ENCODE measurements at places on chromosomes 12 and 14. TPM values are rescaled to one million over a fixed set of nuclear protein-coding genes. Genes with fewer than 3 reads are reported as not detected.

DNA sequence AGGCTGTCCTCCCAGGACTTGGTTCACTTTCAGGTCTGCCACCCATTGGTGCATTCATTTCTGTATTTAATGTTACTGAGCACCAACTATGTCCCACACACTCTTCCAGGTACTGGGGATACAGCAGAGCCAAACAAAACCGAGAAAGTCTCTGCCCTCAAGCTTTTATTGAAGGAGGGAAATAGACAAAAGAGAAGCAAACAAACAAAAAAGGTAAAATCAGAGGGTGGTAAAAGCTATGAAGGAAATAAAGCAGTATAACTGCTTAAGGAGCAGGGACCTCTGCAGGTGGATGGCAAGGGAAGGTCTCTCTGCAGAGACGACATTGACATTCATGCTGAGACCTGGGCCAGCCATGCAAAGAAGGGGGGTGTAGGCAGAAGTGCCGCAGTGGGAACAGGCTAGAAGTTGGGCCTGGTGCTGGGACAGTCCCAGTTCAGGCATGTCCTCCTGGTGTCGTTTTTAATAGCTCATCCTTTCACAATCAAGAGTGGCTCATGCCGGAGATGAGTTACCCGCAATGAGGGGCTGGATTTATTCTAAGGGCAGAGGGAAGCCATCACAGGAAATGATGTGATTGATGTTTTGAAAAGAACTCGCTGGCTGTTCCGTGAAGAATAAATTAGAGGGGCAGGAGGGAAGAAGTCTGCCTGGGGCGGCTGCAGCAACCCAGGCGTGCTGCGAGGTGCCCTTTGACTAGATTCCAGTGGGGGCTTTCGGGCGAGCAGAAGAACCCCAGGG is 72.8 kb downstream of the IRF2BPL start:
- no peaks in the 10 kb centered on the region for H3K36me3 ChIP-seq
- no peaks in the 10 kb centered on the region for H3K27me3 ChIP-seq
- peaks cover 30% of the 10 kb centered on the region for H3K4me1 ChIP-seq
- peak overlapping the region; percentile 67 for H3K4me3 ChIP-seq
- DNase-seq = peak; percentile 63
- peak overlapping the region; percentile 95 for H3K27ac ChIP-seq

GRCh38 chr12:112964067-112964670 is 14.2 kb upstream of the OAS2 start:
- H3K4me3 ChIP-seq = no peak overlapping the region
- peaks cover 78% of the 10 kb centered on the region for H3K36me3 ChIP-seq
- no peak for DNase-seq
- H3K4me1 ChIP-seq = no peaks in the 10 kb centered on the region
- no peaks in the 10 kb centered on the region for H3K27me3 ChIP-seq
- H3K27ac ChIP-seq = no peak overlapping the region

DNA sequence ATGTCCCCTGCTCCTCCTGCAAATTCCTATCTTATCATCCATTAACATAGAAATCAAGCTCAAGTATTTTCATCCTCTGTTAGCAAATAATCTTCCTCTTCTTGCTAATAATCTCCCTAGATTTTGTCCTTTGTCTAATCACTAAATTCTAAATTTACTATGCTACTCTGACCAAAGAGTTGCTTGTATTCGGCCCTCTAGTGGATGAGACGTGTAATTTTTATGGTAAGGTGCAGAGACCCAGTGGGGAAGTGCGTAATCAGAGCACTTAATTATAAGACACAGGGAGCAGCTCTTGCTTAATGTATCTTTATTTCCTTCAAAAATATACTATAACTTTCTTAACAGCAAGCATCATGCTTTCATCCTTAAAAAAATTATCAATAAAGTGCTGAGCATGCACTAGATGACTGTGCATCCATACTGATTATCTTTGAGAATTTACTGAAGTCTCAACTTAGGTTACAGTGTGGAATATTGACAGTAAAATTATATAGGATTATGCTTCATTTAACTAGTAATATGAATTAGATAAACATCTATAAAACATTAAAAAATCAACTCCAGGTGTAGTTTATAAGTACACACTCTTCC is 212.6 kb downstream of the SLC16A7 start:
- H3K36me3 ChIP-seq = no peaks in the 10 kb centered on the region
- H3K27me3 ChIP-seq = peaks cover 4% of the 10 kb centered on the region
- DNase-seq = peak; percentile 0
- no peak overlapping the region for H3K27ac ChIP-seq
- no peaks in the 10 kb centered on the region for H3K4me1 ChIP-seq

DNA sequence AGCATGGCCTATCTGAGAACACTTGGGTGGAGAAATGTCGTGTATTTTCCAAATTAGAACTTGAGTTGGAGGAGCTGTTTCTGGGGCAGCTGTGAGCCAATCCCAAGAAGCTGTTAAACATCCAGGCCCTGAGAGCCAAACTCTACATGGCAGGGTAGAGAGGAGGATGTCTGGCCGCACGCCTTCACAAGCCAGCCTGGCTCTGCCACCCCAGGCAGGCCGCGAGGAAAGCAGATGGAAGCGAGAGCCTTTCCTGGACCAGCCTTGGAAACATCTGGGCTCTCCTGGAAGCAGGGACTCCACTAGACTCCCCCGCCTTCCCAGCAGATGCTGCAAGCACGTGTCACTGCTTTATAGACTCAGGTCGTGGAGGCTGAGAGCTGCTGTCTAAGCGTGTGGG is 312.8 kb upstream of the FKBP4 start:
- H3K4me1 ChIP-seq = no peaks in the 10 kb centered on the region
- H3K36me3 ChIP-seq = no peaks in the 10 kb centered on the region
- no peak for DNase-seq
- no peaks in the 10 kb centered on the region for H3K27me3 ChIP-seq
- no peak overlapping the region for H3K4me3 ChIP-seq

- no peak overlapping the region for H3K4me3 ChIP-seq
- DNase-seq = no peak
- no peak overlapping the region for H3K27ac ChIP-seq
- no peaks in the 10 kb centered on the region for H3K27me3 ChIP-seq
- H3K4me1 ChIP-seq = no peaks in the 10 kb centered on the region
Observed at GRCh38 chr12:14825256-14825655, 11.3 kb upstream of the SMCO3 start.

DNA sequence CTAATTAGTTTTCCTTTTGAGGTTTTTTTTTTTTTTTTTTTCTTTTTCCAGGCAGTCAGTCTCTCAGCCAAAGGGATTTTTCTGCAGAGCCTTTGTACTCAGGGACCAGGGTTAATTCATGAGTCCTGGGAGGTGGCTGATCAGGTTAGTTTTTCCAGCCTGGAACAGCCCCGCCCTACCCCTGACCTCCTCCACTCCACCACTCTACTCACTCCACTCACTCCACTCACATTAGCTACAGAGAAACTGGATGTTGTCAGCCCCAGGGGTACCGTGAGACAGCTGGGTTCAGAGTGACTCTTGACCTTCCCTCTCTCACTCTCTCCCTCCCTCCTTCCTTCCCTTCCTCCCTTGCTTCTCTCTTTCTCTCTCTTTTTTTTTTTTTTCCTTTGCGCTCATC is 161.0 kb downstream of the CRADD start:
- no peaks in the 10 kb centered on the region for H3K36me3 ChIP-seq
- no peak overlapping the region for H3K4me3 ChIP-seq
- H3K27ac ChIP-seq = no peak overlapping the region
- no peaks in the 10 kb centered on the region for H3K4me1 ChIP-seq
- H3K27me3 ChIP-seq = no peaks in the 10 kb centered on the region

- peaks cover 83% of the 10 kb centered on the region for H3K36me3 ChIP-seq
- H3K4me3 ChIP-seq = no peak overlapping the region
- no peaks in the 10 kb centered on the region for H3K4me1 ChIP-seq
- no peaks in the 10 kb centered on the region for H3K27me3 ChIP-seq
Observed at GRCh38 chr14:68881396-68881795, 88.5 kb upstream of the ZFP36L1 start.

- H3K4me1 ChIP-seq = peaks cover 17% of the 10 kb centered on the region
- H3K4me3 ChIP-seq = peak within 1 kb of the TSS; percentile 39
- no peak within 1 kb of the TSS for H3K27ac ChIP-seq
Observed at GRCh38 chr14:30874120-30874998, at the start of gene COCH. COCH (plus strand) TSS chr14:30874559; CDS start chr14:30874939, 380 bp downstream.

- H3K27ac ChIP-seq = no peak overlapping the region
- no peaks in the 10 kb centered on the region for H3K4me1 ChIP-seq
- H3K27me3 ChIP-seq = no peaks in the 10 kb centered on the region
- peaks cover 4% of the 10 kb centered on the region for H3K36me3 ChIP-seq
Observed at GRCh38 chr14:23942587-23942986, 11.0 kb upstream of the DHRS4 start.

DNA sequence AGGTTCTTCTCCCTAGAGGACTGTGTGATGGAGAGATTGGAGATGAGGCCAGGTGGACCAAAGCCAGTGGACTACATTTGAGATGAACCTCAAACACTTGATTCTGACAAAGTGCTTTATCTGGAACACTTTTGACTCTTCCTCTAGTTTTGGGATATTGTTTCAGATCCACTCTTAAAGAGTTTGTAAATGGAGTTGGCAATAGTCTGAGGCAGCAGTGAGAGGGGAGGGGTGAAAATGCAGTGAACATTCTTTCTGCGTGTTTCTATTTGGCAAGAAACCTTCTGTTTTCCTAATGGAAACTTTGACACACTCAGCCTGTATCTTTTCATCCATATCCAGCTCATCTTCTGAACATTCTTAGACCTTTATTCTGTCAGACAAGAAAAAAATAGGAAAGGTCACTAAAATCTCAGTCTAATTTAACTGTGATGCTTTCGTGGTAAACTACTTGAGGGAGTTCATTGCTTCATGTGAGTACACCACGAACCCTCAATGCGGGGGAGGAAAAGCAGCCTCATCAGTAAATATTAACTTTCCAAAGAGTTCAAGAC is 57.4 kb upstream of the KCNJ8 start:
- H3K27me3 ChIP-seq = no peaks in the 10 kb centered on the region
- no peaks in the 10 kb centered on the region for H3K36me3 ChIP-seq
- no peak for DNase-seq
- no peak overlapping the region for H3K27ac ChIP-seq
- no peak overlapping the region for H3K4me3 ChIP-seq

- H3K4me3 ChIP-seq = no peak overlapping the region
- no peaks in the 10 kb centered on the region for H3K36me3 ChIP-seq
- DNase-seq = no peak
- peaks cover 32% of the 10 kb centered on the region for H3K4me1 ChIP-seq
Observed at GRCh38 chr12:47267571-47267970, 187.8 kb upstream of the AMIGO2 start.

DNA sequence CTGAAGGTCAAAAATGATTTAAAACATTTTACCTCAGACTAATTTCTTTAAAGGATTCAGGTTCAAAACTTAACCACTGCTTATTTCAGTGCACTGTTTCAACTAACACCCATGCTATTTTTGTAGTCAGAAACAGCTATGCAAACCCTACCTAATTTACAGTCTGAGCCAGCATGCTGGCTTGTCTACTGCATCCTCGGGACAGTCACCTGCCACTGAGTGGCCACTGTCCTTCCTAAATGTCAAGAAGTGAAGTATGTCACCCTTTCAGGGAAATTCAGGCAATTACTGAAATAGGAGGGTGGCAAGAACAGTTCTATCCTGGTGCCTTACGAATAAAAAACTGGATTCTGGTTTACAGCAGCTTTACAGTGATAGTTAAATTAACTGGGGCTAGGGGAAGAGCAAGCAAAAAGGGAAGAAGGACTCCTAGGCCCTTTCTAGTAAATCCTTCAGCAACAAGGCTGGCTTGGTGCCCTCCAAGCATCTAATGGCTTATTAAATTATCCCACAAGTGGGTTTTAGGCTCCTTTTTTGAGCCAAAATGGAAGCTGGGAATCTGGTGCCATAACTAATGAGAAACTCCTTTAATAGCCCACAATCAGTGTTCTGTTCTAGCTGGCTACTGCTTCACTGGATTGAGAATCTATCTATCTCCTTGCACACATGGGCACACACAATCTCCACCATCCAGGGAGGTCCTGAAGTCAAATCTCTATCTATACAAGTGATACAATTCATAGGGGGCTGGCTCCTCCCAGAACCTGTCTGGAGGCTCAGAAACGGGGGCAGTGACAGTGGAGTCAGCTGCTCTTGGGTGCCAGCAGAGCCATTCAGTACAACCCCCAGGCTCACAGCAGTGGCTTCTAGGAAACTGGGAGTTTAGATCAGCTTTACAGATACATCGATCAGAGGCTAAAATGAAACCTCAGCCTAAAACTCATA is 43.4 kb downstream of the SH2B3 start:
- peaks cover 18% of the 10 kb centered on the region for H3K4me1 ChIP-seq
- peaks cover 7% of the 10 kb centered on the region for H3K36me3 ChIP-seq
- no peaks in the 10 kb centered on the region for H3K27me3 ChIP-seq

DNA sequence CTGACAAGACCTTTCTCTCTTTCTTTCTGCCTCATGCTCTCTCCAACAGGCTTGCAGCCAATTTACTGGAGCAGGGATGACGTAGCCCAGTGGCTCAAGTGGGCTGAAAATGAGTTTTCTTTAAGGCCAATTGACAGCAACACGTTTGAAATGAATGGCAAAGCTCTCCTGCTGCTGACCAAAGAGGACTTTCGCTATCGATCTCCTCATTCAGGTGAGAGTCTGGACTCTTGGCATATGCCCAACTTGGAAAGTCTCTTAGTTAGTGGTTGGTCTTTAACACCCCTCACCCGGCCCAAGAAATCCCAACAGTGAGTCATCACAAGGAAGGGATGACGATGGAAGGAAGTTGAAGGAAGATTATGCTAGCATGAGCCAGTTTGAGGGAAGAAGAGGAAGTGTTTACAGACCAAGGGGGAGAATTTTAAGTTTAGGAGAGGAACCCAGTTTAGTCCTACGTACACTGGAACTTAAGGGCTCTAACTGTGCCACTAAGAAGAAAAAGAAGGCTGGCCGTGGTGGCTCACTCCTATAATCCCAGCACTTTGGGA is 189.7 kb downstream of the ETV6 start:
- DNase-seq = no peak
- H3K4me3 ChIP-seq = no peak overlapping the region
- peaks cover 5% of the 10 kb centered on the region for H3K4me1 ChIP-seq
- peaks cover 39% of the 10 kb centered on the region for H3K36me3 ChIP-seq

DNA sequence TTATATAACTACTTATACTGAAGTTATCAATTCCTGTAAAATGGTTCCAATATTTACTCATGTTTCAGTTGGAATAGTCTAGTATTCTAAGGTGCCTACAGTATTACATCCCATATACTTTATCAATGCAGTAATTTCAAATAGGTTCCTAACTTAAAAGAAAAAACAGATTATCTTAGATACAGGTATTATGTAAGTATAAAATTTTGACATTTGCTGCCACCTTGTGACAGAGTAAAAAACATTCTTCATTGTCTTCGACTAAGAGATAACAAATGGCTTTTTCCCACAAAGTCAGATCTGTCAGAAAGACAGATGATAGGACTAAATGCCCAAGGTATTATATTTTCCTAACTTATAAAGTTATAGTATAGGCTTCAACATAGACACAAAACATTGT is 78.7 kb downstream of the TXNDC16 start:
- peaks cover 2% of the 10 kb centered on the region for H3K4me1 ChIP-seq
- H3K27ac ChIP-seq = no peak overlapping the region
- H3K4me3 ChIP-seq = no peak overlapping the region
- H3K27me3 ChIP-seq = no peaks in the 10 kb centered on the region
- DNase-seq = no peak

GRCh38 chr12:48572326-48572725 is 2.5 kb upstream of the LALBA start:
- no peaks in the 10 kb centered on the region for H3K4me1 ChIP-seq
- H3K36me3 ChIP-seq = no peaks in the 10 kb centered on the region
- H3K27me3 ChIP-seq = no peaks in the 10 kb centered on the region
- H3K4me3 ChIP-seq = no peak overlapping the region
- no peak for DNase-seq

EPS8 gene
- total RNA-seq = 3.8 TPM

GPR84 gene
- not detected for total RNA-seq

RDH5 gene
- 13.8 TPM for total RNA-seq

SERPINA12 gene
- not detected for total RNA-seq

CACNA2D4 gene
- total RNA-seq = 11.3 TPM

COX8C gene
- not detected for total RNA-seq

SLC6A15 gene
- not detected for total RNA-seq

MYH6 gene
- not detected for total RNA-seq

KRT85 gene
- total RNA-seq = not detected

TMEM132C gene
- not detected for total RNA-seq
